Smooth muscle cell of the brain vasculature (primary cell): ENCODE measurements at places on chromosomes 6 and 20.
A peak's percentile ranks its signal among the peaks of the same experiment; 100 is the strongest.

DNA sequence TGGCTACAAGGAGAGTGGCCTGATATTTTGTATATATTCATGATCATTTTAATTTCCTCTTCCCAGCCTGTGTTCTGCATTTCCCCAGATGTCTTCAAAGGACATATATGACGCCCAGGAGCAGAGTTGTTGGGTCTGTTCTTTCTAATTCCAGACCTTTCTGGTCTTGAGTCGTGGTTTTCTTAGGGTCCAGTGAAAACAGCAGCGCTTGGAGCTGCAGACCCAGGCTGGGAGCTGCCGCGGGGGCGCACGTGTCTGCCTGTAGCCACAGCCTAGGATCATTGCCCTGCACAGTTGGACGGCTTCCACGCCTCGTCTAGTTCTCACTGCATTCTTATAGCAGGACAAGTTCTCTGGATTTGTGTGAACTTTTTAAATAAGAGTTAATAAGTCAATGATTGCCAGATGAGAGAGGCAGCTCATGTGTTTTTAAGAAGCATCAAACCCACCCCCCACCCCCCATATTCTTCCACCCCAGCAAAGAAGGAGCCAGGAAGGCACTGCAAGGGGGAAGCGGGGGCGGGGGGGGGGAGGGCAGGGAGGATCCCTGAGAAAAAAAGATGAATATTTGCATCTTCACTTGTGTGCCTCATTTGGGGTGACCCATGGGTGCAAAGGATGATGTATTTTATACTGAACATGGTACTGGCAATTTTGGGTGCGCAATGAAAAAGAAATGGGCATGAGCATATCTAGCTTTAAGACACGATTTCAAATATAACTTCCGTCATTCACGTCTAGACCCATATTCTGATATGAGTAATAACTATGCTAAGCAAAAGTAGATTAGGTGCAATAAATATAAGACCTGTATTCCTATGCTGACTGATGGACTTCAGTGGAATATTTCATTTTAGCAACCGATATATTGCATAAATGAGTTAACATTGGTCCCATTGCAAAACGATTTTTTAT lies 160.0 kb downstream of the TBXT start:
- DNase-seq = no peak

DNA sequence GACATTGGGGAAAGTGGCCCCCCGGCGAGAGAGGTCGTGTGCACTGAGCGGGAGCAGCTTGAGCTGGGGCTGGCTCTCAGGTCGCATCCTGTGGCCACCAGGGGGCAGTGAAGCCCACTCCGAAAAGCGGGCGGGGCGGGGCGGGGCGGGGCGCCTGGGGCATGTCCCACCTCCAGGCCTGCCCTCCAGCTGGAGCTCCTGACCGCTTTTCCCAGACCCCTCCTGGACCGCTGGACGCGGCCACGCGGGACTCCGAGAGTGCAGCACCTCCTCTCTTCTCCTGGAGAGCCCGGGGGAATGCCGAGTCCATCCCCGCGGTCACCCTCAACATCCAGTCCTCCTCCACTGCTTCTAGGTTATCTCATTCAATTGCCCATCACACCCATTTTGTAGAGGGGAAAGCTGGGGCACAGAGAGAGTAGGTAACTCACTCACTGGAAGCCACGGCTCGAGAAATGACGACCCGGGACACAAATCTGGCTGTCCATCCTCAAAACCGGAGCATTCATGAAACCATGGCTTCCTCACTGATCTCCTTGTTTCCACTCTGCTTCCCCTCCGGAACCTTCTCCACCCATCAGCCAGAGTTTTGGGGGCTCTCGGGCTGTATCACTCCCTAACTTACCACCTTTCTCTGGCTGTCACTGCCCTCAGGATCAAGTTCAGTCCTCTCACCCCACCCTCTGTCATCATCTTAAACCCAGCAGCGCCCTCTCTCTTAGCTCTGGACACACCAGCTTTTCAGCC lies 24.1 kb downstream of the COX4I2 start:
- peak; percentile 46 for DNase-seq

- DNase-seq = no peak
These were observed 4.5 kb downstream of the DLL1 start for GRCh38 chr6:170286246-170286933.

DNA sequence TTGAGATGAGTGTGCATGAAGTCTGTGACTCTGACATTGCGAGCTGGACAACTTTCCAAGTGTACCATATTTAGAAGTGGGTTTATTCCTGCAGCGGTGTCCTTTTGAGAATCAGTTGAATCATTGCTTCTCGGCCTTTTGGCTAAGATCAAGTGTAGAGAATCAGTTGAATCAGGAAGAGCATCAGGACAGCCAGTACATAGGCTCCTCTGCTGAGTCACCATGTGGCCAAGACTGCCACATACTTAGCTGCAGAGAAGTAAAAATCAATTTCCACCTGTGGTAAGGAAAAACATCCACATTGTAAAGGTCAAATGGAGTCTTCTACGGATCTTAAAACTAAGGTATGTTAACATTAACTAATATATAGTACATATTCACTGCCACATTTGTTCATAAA lies 428.4 kb upstream of the MARCKS start:
- DNase-seq = no peak

- DNase-seq = no peak
These were observed 6.5 kb downstream of the IP6K3 start for GRCh38 chr6:33740204-33740608.

DNA sequence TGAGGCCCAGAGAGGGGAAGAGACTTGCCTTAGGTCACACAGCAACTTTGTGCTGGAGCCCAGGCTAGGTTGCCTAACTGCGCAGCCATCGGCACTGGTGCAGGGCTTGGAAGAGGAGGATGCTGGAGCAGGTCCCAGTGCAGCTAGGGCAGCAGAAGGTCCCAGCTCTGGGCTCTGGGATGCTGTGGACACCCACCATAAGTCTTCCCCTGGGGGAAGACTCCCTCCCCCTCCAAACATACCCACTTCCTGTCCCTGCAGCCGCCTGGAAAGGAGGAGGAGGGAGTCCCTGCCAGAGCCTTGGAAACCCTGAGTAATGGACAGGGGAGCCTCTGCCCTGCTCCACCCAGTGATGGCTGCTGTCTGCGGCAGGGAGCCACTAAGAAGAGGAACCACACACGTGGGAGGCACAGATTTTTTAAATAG lies 93.6 kb downstream of the NCR2 start:
- DNase-seq = no peak

- DNase-seq = no peak
These were observed at the start of gene DDX43 for GRCh38 chr6:73394577-73395354. Gene DDX43, plus strand, starts transcription at chr6:73394828. Its CDS starts 78 bp downstream, at chr6:73394906.

GRCh38 chr20:7151676-7152470 lies 384.4 kb downstream of the BMP2 start:
- no peak for DNase-seq

- no peak for DNase-seq
These were observed 353.1 kb upstream of the TSHZ2 start for GRCh38 chr20:52619101-52619500.

GRCh38 chr6:170017603-170018320 lies 266.3 kb downstream of the ERMARD start:
- no peak for DNase-seq

GRCh38 chr6:100593522-100593921 lies 128.8 kb upstream of the SIM1 start:
- DNase-seq = no peak

GRCh38 chr6:112225691-112226090 lies 28.7 kb downstream of the LAMA4 start:
- DNase-seq = no peak

- no peak for DNase-seq
These were observed 138.8 kb upstream of the LAMA2 start for GRCh38 chr6:128743974-128744765.

DNA sequence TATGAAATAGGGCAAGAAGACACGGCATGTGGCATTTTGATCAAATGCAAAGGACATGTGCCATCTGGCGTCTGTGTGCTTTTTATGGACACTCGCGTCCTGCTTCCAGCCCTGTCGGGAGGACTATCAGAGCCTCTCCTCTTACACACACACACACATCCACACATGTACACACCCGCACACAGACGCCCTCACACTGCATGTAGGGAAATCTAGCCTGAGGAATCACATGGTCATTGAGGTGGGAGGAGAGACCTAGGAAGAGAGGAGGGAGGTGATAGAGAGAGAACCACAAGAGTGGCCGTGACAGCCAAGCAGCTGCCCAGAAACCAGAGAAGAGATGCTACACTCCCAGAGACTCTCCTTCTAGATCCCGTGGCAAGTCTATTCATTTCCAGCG lies 105.9 kb upstream of the CDYL start:
- no peak for DNase-seq

DNA sequence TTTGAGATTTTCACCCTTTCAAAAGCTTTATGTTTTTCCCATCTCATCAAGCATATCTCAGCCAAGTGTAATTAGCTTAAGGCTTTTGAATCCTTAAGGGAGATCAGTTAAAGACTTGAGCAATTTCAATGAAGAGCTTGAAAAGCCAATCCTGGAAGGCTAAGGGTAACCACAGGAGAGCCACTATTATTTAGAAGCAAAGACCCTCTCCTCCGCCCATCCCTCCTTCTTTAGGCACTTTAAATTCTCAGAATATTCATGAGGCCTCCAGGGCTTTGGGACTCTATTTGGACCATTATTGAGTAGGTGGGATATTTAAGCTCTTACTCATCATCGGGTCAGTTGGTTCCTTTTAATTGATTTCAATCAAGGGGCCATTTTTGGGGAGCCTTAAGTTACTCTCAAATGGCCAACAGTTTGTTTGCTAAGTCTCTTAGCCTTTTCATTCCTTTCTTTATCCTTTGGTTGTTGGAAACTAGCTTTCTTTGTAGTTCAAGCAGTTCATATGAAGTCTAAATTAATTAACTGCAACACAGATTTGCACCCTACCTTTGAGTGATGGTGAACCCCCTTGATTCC lies 567.2 kb downstream of the KIF16B start:
- DNase-seq = no peak

DNA sequence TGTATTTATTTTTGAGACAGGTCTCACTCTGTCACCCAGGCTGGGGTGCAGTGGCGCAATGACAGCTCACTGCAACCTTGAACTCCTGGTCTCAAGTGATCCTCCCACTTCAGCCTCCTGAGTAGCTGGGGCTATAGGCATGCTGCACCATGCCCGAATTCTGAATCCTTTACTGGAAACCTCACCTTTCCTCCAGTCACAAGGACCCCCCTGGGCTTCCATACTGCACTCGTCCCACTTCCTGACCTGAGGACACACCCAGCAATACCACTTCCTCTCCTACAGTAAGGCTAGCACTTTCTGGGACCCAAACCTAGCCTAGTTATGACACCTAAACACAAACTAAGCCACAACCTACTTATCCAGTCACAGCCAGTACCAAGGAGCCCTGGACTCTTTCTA lies 68.2 kb downstream of the FAM217A start:
- no peak for DNase-seq

DNA sequence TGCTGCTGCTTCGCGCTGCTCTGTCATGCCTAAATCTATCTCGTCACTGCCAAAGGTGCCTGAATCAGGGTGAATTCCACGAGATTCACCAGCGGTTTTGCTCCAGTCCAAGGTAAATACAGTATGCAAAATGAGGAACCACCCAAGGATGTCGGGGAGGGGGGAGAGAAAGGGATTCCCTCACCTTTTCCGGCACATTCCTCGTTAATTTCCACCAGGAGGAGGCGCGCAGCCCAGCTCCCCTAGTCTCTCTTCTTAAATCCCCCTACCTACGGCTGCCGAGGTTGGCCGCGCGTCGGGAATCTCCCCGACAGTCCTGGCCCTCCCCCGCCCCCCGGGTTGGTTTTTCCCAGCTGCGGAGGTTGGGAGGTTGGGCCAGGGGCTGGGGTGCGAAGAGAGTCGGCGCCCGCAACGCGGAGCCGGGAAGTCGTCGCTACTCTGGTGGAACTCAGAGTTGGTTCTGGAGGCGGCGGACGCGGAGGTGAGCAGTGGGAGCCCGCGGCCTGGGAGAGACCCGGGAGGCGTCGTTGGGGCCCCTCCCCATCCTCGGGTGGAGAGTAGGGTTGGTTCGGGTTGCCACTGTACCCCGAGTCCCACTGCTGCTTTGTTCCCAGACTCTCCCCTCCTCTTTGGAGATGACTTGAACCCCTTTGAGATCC lies at the start of gene TPBG:
TPBG (plus strand) TSS at position 390 of the 659 bp plus-strand sequence. CDS start 1,145 bp downstream, outside the sequence.
- DNase-seq = no peak

DNA sequence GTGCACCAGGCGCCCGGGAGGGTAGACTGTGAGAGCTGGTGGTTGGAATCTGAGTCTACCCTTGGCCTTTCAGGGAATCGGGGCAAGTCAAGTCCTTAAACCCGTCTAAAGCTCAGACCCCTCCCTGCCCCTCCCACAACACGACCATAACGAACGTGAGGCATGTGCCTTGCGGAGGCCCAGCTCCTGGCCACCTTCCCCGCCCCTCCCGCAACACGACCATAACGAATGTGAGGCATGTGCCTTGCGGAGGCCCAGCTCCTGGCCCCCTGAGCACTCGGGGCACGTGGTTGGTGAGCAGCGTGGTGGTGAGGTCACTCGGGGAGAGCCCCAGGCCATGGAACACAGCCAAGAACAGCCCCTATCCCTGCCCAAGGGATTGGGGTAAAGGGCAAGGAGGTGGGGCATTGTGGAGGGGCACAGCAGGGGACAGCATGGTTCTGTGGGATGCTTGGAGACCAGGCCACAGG lies 132.2 kb downstream of the TAF4 start:
- no peak for DNase-seq

GRCh38 chr6:38284802-38285394 lies 354.8 kb downstream of the BTBD9 start:
- DNase-seq = no peak

GRCh38 chr20:2796011-2796660 lies 4.3 kb downstream of the CPXM1 start:
- DNase-seq = no peak

GRCh38 chr6:170040115-170040500 lies 250.8 kb downstream of the DLL1 start:
- no peak for DNase-seq

DNA sequence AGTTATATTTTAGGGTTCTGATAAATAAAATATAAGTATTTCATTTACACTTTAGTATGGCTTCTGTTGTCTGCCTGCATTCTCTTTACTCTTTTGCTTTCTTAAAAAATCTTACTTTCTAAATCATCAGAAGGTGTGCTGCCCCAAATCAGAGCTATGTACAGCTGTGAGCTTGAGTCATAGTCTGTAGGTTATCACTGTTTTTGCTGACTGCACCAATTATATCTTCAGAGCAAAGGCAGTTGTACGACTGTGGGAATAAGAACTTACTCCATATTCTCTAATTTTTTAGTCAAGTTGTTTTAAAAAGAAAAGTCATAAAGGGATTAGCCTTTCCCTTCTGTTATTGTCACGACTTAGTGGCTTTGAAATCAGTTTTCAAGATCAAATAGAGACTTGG lies 1649.0 kb downstream of the HACE1 start:
- no peak for DNase-seq

- DNase-seq = no peak
These were observed 17.1 kb downstream of the METTL24 start for GRCh38 chr6:110341067-110341466.

DNA sequence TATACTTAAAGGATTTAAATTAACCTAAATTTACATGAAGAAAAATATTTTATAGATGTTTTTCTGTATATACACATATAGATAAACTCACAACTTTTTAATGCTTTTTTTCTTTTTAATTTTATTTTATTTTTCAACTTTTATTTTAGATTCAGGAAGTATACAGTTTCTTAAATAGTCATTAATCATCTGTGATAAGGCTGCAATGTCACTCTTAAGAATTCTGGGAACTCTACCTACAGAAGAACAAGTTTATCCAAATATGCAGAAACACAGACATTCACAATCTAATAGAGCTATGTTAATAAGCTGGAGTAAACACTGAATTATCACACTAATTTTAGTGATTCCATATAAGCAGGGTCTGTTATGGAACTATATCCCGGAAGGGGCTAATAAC lies 181.2 kb downstream of the TASP1 start:
- DNase-seq = no peak

- DNase-seq = no peak
These were observed at the start of gene SLC26A8 for GRCh38 chr6:36023996-36024795. Gene SLC26A8, minus strand, starts transcription at chr6:36024641. Its CDS starts 4,934 bp downstream, at chr6:36019707.
